ENCODE measurements at places on chromosomes 2 and 18.

DNA sequence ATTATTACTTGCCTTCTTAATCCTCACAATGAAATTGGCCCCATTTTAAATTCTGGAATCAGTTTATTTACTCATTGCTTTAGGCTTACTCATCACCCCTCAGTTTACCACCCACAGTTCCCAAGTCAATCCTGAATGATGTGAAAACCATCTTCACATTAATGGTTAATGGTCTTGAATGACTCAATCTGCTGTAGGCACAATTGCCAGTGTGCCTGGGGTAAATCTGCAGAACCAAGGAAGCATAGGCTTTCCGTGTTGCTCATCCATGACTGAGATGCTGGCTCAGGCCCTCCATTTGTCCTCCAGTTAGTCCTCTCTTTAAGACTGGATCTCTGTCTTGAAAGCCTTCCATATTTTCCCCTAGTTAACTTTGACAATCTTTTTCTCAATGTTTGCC, 164.5 kb downstream of the PMAIP1 start:
- DNase-seq, result no peak

- no peak for DNase-seq
Observed at GRCh38 chr2:195543063-195543462, 114.0 kb upstream of the SLC39A10 start.

DNA sequence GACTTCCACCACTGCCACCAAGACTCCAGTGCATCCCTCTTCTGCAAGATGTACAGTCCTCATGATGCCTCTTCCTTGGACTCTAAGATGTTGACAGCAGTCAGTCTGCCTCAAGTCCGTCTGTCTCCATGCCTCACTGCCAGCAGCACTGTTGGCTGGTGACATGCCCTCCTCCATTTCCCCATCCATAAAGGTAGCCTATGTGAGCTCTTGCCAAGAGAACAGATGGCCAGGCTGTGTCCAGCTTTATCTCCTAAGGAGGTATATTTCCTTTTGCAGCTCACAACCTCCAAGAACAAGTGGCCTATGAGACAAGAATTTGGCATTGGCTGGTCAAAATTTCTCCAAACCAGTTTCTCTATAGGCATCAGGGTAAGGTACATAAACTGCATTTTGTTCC, 149.3 kb upstream of the HNRNPA3 start:
- no peak for DNase-seq

GRCh38 chr2:180203972-180204371, 196.9 kb upstream of the CWC22 start:
- no peak for DNase-seq

DNA sequence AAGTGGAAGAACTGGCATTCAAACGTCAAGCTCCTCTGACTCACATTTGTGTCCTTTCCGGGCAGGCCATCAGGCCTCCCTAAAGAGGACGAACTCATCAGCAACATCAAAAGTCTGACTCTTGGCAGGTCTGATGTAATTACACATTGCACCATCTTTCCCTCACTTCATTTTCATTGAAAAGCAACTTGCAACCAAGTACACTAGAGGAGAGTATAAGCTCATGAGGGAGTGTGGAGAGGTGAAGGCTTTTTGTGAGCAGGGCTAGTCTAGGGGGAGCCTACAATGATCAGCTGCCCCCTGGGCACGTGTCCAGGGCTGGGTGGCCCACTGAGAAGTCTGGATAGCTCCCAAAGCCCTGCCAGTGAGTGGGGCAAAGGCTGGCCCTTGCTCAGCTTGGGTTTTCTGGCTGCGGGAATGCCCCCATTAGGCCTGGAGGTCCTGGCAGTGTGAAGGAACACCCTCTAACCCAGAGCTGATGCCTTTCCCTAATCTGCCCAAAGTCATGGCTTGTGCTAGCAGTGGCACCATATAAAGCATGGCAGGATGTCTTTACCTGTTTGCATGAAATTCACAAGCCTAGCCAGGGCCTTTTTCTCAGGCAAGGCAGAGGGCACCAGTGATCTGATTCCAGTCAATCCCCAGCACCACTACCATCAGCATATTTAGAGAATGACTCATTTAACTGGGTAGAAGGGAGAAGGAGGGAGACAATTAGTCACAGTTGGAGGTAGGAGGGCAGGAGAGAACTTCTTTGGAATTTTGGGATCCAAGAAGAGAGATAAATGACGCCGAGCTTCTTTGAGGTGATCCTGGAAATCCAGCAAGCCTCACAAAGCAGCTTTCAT, 8.5 kb upstream of the DAW1 start:
- no peak for DNase-seq

DNA sequence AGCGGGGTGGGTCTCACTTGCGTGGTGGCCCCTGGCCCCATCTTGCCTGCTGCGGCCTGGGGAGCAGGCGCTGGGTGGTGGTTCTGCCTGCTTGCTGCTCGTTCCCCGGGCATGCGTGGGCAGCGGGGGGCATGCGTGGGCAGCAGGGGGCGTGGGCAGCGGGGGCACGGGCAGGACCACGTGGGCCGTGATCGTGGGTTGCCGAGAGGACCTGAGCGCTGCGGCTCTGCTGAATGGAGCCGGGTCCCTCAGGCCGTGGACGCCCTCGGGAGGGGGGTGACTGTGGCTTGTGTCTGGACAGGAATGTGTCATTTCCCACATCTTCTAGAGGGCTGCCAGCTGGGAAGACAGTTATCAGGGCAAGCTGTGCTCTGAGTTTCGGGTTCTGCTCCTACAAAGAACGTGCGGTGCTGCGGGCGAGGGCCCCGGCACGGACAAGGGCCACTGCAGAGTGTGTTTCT, 8.3 kb upstream of the GAL3ST2 start:
- no peak for DNase-seq

DNA sequence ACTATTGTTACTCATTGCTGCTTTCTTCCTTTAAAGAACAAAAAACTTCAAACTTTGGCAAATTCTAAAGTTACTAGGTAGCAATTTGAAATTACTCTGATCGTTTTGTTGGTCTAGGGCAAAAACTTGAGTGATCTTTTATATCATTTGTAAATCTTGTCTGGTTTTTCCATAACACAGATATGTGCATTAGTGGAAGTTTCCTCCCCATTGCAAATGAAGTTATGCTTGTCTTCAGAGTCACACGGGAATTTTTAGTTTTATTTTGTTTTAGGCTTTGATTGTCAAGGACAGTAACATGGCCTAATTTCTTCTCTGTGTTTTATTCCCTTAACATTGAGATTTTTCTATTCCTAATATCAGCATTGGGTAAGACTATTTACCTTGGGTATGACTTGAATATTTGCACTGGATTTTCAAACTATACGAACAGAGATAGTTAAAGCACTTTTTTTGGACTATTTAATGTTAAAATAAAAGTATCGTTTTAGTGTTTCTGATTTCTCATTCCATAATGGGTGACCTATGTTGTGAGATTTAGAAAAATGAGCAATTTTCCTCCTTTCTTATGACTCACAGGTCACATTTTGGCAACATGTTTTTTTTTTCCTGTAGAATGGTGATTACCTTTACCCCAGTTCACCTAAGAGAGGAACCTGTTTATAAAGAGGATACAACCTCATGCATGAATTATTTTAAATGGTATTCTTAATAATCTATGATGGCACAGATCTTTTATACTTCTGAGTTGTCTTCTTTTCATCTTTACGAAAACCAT, 65.0 kb downstream of the BABAM2 start:
- no peak for DNase-seq

DNA sequence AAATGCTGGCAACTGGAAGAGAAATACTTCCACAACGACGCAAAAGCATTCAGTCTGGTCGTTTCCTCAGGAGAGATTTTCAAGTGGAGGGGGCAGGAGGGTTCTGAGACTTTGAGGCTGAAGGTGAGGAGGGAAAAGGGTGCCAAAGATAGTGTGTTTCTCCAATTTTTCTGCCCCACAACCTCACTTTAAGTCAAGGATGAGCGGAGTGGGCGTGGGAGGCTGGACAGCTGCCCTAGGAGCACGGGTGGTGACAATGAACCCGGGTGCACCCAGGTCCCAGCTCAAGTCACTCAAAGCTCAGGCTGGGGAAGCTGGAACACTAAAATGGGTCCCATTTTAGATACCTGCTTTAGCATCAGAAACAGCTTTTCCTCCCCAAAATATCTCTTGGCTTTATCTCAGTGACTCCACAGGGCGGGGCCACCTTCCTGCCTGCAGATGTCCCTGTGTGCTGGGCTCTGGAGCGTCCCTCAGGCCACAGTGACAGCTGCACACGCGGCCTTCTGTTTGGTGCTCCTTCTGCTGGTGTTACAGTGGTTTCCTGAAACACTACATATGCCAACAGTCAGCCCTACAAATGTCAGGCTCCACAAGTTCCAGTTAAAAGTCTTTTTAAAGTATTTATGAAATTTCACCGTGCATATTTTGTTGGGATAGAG, 1.4 kb upstream of the MBP start:
- peak; percentile 81 for DNase-seq

GRCh38 chr2:231068525-231069222, 12.0 kb downstream of the PSMD1 start:
- no peak for DNase-seq

GRCh38 chr2:230874456-230874855, 9.7 kb downstream of the ITM2C start:
- no peak for DNase-seq

DNA sequence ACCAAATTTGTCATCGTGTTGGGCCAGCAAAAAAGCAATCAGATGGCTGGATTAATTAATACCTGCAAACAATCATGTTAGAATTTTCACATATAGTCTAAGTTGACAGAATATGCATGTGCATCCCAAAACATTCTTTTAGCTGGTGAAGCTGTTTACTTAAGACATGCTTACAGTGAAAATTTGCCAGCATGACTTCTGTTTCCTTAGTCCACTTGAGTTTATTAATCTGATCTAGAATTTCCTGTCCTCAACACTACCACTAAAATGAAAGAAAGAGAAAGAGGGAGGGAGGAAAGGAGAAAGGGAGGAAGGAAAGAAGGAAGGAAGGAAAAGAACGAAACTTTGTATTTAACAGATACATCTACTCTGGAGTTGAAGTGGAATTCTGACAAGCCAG, 2109.9 kb upstream of the PIK3C3 start:
- DNase-seq, result no peak

- no peak for DNase-seq
Observed at GRCh38 chr2:195503208-195503607, 153.8 kb upstream of the SLC39A10 start.
